ENCODE measurements at places on chromosomes 12 and 14.

- DNase-seq = no peak
Measured at GRCh38 chr14:99272632-99272898, 568 bp upstream of the BCL11B start.

- DNase-seq = no peak
Measured at GRCh38 chr12:11746940-11747716, 97.7 kb downstream of the ETV6 start.

DNA sequence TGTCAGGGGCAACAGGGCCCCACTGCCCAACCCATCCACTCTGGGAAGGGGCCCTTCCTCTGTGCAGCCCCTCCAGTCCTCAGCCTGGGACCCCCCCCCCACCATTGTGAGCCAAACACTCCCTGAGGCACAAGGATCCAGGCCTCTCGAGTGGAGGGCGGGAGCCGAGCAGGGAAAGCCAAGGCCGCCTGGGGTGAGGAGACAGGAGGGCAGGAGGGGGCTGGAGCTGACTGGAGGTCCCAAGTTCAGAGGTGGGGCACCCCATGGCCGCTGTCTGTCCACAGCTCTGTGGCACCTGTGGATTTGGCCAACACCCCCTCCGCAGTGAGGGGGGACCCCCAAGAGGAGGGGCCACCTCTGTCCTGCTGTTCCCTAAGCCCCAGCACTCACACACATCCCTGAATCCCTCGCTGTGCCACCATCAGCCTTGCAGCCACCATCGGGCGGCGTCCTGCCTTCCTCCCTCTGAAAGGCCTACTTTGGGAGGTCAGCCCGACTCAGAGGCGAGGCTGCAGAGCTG is 25.4 kb upstream of the C14orf180 start:
- no peak for DNase-seq

DNA sequence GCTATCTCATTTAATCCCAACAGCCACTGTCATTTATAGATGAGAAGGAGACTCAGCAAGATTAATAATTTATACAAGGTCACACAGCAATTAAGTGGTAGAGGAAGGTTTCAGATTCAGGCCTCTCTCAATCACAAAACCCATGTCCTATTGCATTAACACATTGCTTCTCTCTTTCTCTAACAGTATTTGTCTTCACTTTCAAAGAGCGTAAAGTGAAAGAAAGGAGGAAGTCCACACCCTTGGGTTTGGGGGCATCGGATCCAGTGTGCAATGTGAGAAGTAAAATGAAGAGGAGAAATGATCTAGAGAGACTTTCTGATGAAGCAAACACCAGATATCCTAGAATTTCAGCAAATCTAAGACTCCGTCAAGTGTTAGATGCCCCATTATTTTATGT is 7.0 kb upstream of the VRK1 start:
- no peak for DNase-seq

- no peak for DNase-seq
Measured at GRCh38 chr12:65259501-65259900, 19.0 kb upstream of the MSRB3 start.

DNA sequence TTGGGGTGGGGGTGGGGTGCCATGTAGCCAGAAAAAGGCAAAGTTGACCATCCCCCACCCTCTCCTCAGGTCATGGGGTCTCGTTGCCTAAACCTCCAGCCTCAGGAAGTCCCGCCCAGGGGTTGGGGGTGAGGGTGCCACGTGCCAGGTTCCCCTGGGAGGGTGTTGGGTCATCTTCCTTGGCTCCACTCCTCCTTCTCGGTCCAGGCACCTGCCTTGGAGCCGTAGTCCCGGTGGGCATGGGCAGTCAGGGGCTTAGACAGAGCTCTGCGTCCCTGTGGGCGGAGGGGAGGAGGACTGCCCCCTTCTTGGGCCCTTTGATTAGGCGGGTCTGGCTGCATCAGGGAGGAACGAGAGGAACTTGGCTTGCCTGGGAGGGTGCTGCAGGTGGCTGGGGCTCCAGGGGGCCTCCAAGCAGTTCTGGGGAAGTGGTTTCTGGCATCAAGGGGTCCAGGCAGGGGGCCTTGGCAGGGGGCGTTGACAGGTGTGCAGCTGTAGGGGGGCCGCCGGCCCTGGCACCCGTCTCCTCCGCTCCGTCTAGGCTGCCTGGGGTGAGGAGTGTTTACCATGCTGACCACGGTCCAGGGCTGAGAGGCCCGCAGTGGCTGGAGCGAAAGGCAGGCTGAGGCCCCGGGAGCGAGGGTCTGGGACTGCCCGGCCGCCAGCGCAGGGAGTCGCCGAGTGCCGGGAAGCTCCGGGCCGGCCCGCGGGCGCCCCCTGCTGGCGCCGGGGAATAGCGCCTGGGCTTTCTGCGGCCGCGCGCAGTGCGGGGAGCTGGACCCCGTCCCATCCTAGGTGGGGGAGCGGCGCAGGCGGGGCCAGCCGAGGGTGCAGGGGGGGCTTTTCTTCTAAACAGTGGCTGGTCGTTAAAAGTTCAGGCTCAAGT is 7.9 kb downstream of the SETD1B start:
- DNase-seq = peak; percentile 91

GRCh38 chr14:20247646-20248246 is 8.7 kb downstream of the OR11H4 start:
- no peak for DNase-seq

DNA sequence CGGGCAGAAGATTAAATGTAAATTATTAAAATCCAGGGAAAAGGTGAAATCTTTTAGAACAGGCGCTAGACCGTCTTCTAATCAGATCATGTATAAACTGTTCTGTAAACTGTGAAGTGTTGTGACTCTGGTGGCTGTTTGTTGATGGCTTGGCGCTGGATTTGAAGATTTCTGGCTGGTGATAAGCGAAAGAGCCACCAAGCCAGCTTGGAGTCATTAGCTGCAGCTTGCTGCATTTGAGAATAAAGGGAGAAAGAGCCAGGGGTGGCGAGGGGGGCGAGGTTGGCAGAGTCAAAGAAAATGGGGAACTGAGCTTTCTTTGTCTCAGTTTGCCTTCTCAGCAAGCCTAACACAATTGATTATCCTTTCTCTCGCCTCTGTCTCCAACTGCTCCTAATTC is 8.0 kb downstream of the SYNDIG1L start:
- DNase-seq = no peak

DNA sequence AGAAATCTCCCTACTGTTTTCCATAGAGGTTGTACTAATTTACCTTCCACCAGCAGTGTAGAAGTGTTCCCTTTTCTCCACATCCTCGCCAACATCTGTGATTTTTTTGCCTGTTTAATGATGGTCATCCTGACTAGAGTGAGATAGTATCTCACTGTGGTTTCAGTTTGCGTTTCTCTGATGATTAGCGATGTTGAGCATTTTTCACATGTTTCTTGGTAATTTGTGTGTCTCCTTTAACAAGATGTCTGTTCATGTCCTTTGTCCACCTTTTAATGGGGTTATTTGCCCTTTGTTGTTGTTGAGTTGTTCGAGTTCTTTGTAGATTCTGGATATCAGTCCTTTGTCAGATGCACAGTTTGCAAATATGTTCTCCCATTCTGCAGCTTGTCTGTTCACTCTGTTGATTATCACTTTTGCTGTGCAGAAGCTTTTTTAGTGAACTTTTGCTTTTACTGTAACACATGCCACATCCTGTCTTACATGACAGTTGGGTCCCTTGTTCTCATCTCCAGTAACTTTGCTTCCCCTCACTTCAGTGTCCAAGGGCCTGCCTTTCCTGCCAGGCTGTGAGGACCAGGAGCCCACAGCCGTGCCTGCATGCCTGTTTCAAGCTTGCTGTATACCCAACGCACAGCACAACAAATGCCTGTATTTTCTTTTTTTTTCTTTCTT is 64.9 kb downstream of the SPRING1 start:
- DNase-seq = no peak

DNA sequence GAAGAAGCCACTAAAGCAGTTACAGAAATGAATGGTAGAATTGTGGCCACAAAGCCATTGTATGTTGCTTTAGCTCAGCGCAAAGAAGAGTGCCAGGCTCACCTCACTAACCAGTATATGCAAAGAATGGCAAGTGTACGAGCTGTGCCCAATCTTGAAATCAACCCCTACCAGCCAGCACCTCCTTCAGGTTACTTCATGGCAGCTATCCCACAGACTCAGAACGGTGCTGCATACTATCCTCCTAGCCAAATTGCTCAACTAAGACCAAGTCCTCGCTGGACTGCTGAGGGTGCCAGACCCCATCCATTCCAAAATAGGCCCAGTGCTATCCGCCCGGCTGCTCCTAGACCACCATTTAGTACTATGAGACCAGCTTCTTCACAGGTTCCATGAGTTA is 21.5 kb upstream of the SRGAP1 start:
- no peak for DNase-seq

Measured in eye (tissue), 1 donor.